Sciatic nerve (tissue), 2 donors: ENCODE measurements at places on chromosomes 16 and 17.

GRCh38 chr17:27324771-27325339 is 30.9 kb downstream of the WSB1 start:
- DNase-seq, result no peak

GRCh38 chr17:59783221-59784047 is 76.0 kb downstream of the VMP1 start:
- DNase-seq, result no peak

GRCh38 chr16:53198933-53199332 is 144.1 kb downstream of the CHD9 start:
- DNase-seq, result no peak

DNA sequence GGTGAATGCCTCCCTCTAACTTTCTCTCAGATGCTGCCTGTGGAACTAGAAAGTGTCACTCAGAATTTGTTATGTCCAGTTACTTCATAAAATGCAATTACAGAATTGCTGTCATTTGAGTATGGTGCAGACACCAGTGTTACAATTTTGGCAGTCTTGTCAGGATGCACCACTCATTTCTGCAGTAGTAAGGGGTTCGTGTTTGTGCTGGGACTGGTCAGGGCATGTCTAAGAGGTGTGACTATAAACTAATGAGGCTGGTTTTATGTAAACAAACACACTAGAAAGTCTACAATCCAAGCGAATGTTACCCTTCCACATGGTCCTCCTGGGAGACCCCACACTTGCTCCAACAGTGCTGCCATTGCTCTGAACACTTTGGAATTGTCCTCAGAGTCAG is 206.2 kb downstream of the ANKFN1 start:
- DNase-seq, result no peak

GRCh38 chr17:8162233-8162996 is at the start of gene VAMP2:
VAMP2 (minus strand) TSS chr17:8162948; CDS start chr17:8162879, 69 bp downstream.
- peak; percentile 92 for DNase-seq

DNA sequence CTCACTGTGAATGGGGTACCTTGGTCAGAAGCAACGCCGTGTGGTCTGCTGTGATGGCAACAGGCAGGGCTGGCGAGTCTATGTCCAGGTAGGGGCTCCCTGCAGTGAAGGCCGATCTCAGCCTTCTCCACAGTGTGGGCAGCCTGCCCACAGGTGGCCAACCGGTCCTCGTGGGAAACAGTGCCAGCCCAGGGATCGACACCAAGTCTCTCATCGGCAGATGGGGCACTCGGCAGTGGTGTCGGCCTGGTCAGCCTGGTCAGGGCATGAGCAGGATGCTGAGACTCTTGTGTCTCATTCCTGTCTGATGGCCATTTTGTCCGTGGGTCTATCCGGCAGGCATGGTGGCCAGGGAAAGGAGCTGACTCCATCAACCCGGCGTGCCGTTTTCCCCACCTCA is 92.2 kb downstream of the TNFRSF13B start:
- DNase-seq, result no peak

DNA sequence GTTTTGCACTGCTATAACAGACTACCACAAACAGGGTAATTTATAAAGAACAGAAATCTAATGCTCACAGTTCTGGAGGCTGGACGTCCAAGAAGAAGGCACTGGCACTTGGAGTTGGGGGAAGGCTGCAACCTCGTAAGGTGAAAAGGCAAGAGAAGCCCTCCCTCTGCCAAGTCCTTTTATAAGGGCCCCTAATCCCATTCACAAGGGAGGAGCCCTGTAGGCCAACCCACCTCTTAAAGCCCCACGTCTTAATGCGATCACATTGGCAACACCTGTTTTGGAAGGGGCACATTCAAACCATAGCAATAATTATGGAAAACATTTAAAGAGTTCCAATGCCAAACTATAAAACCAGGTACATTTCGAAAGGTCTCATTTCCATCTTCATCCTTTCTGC is 5.2 kb downstream of the PKD1L3 start:
- no peak for DNase-seq

- DNase-seq, result no peak
Observed at GRCh38 chr17:72976971-72977770, 115.3 kb downstream of the SLC39A11 start.

- no peak for DNase-seq
Observed at GRCh38 chr17:50660887-50661345, 26.2 kb downstream of the ABCC3 start.

- no peak for DNase-seq
Observed at GRCh38 chr16:50036426-50036825, 11.4 kb downstream of the CNEP1R1 start.

- no peak for DNase-seq
Observed at GRCh38 chr17:44112284-44113280, 10.9 kb downstream of the HDAC5 start.

- DNase-seq, result no peak
Observed at GRCh38 chr17:62995377-62995885, 29.4 kb downstream of the TANC2 start.

DNA sequence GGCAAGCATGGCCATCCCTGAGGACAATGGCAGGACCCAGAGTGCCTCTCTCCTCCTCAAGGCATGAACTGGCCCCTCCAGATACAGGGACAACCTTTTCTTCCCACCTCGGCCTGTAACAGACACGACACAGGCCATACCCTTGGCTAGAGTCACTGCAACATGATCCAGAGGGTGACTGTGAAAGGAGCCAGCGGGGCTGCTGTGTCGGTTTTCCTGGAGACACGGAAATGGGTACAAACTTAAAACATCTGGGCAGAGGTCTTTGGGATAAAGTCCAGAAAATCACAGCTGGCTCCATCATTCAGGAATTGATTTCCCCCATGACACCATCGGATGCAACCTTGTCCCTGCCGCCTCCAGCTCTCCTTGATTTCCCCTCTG is 5.3 kb downstream of the CEP295NL start:
- no peak for DNase-seq

GRCh38 chr17:77498091-77498741 is 357.4 kb downstream of the SEC14L1 start:
- peak; percentile 54 for DNase-seq

DNA sequence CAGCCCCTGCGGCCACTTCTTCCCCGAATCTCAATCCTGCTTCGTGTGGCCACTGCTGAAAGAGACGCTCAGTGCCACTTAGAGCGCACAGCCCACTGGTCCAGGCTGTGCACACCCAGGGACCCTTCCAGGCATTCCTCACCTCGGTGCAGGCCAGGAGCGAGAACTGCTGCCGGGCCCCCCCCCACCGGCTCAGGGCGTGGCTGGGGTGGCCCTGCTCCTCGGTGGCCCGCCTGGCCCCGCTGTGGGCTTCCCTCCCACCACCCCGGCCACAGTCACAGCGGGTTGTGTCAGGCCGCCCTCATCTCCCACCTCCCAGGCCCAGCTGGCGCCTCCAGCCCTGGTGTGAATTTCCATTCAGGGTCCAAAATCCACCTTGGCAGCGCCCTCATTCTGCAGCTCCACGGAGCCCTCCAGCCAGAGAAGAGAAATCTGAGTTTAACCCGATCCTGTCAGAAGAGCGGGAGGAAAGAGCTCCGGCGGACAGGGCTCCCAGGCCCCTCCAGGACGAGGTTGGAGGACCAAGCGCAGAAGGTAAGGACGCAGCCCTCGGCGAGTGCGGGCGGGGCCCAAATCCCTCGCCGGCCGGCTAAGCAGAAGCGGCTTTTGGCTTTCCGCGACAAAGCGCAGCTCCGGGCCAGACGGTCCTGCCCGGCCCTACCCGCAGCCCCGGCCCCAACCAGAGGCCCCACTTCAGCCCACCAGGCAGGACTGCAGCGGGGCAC is 12.0 kb downstream of the TBC1D16 start:
- DNase-seq, result no peak

GRCh38 chr16:26768385-26769010 is 298.2 kb upstream of the C16orf82 start:
- DNase-seq, result no peak

DNA sequence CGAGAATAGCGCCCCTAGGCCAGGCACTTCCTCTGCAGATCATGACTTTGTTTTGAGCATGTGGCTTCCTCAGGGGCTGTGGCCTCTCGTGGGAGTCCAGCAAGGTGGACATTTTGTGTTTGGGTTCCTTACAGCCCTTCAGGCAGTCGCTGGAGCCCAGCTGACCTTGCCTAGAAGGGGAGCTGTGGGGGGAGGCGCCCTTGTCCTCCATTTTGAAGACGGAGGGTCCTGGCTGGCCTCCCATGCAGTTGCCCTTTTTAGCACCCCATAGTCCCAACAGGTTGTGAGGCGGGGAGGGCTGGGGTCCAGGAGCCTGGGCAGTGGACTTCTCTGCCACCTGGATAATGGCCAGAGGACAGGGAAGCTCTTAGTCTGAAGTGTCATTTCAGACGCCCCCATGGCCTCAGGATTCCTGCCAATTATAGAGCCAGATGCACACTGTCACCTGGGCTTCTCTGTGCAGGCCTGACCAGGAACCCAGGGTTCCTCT is 1.4 kb downstream of the SOST start:
- no peak for DNase-seq

GRCh38 chr16:71867939-71868338 is 16.0 kb downstream of the ZNF821 start:
- no peak for DNase-seq

DNA sequence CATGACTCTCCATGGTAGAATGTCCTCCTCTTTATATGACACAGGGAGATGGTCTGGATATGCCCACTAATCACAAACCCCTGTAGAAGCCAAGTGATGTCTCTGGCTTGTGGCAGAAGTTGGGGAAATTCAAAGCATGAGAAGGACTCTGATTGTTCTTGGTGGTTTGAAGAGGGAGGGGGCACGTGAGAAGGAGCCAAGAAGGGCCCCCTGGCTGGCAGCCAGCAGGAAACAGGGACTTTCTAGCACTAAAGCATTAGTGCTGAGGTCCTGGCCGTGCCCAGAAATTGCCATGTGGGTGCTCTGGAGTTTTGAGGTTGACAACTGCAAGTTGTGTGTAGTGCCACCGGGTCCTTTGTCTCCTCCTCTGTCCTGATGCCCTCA is 199.9 kb downstream of the LGALS9B start:
- no peak for DNase-seq

GRCh38 chr16:79874391-79874790 is 273.9 kb upstream of the MAF start:
- DNase-seq, result no peak

- DNase-seq, result no peak
Observed at GRCh38 chr17:42442196-42442565, 16.5 kb upstream of the ATP6V0A1 start.

DNA sequence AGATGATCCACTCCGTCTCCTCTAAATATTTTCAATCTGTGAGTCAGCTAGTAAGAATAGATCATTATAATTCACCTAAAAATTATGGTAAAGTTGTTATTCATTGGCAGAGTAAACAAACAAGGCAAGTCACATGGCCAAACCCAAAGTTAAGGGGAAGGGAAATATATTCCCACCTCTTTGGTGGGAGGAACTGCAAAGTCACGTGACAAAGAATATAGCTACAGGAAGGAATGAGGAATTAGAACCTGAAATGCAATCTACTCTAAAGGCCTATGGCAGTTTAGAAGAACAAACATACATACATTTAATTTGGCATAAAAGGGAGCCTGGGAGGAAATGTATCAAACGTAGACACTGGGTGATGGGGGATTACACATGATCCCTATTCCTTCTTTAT is 48.9 kb downstream of the NOG start:
- no peak for DNase-seq

DNA sequence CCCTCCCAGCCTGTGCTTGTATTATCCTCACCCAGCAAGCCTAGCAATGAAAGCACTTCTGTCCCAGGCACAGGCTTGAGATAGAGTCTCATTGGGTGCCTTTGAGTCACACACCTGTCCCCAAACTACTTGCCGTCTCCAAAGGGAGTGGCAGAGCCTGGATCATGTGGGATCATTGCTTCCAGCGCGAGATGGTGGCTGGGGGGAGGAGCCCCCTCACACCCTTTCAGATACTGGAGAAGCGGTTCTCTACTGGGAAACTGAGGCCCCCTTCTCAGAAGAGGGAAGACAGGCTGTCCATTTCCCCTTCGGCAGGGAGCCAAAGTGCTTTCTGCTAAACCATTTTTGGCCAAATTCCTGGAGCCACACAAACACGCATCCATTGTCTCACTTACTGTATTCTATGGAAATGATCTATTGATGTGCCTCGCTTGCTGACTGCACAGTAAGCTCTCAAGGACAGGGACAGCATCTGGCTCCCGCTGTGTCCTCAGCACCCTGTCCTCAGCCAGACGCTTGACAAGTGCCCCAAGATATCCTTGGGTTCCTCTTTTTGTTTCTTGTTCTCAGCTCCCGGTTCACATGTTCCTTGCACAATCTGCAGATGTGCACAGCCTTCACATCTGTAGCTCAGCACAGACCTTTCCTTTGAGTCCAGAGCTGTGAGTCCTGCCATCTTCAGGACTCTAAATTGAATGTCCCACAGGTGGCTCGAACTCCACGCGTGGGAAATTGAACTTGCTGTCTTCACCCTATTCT is 26.0 kb upstream of the DLX3 start:
- DNase-seq, result no peak

DNA sequence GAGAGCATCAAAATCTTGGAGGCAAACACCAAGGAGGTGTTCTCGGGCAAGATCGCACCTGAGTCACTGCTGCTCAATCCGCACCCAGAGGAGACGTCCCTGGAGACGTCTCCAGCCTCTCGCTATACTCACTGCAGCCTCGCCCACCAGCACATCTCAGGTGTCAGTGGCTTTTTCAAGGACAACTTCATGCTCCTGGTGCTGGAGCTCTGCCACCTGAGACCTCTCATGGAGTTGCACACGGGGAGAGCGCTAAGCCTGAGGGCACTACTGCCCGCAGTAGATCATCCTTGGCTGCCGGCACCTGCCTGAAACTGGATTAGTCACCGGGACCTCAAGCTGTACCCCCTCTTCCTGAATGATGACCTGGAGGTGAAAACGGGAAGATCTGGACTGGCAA is 2.6 kb upstream of the MBTPS1 start:
- no peak for DNase-seq

- DNase-seq, result peak; percentile 67
Observed at GRCh38 chr17:66829386-66829864, 5.5 kb upstream of the CACNG5 start.

GRCh38 chr17:77718669-77718961 is 239.9 kb upstream of the TNRC6C start:
- no peak for DNase-seq

- no peak for DNase-seq
Observed at GRCh38 chr16:27698266-27698665, 148.3 kb downstream of the KATNIP start.

DNA sequence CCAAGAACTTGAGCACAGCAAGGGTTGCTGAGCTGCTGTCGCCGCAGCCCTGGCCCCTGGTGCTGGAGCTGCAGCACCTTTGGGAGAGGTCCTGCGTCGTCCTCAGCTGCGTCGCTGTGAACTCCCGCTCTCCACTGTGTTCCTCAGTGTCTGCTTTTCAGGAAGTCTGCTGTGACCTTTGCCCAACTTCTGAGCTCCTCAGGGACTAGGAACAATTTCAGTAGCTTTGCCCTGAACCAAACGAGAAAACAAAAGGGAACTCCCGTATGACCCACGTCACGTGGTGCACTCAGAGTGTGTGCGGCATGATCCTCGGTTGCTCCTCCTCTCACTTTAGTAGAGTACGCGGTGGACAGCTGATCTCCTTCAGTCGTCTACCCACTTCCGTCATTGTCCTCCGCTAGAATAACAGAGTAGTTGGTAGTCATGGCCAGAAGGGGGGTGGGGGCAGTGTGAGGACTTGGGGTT is 44.2 kb downstream of the WDR45B start:
- peak; percentile 77 for DNase-seq

GRCh38 chr17:79715098-79715942 is 15.4 kb upstream of the ENPP7 start:
- DNase-seq, result no peak
